ENCODE measurements at places on chromosomes 5 and 9. TPM values are rescaled to one million over a fixed set of nuclear protein-coding genes. Genes with fewer than 3 reads are reported as not detected.

Gene LIFR
- 0.09 TPM for total RNA-seq

Gene IPPK
- total RNA-seq: 9.9 TPM

Gene CD72
- total RNA-seq: 8.7 TPM

Gene KIF12
- total RNA-seq: not detected

Gene RORB
- total RNA-seq: 0.05 TPM

- H3K27ac ChIP-seq: no peak overlapping the region
- H3K36me3 ChIP-seq: peaks cover 2% of the 10 kb centered on the region
- no peaks in the 10 kb centered on the region for H3K27me3 ChIP-seq
- no peak for DNase-seq
- H3K4me3 ChIP-seq: no peak overlapping the region
Observed at GRCh38 chr5:132072528-132072927, 1.1 kb upstream of the CSF2 start.

DNA sequence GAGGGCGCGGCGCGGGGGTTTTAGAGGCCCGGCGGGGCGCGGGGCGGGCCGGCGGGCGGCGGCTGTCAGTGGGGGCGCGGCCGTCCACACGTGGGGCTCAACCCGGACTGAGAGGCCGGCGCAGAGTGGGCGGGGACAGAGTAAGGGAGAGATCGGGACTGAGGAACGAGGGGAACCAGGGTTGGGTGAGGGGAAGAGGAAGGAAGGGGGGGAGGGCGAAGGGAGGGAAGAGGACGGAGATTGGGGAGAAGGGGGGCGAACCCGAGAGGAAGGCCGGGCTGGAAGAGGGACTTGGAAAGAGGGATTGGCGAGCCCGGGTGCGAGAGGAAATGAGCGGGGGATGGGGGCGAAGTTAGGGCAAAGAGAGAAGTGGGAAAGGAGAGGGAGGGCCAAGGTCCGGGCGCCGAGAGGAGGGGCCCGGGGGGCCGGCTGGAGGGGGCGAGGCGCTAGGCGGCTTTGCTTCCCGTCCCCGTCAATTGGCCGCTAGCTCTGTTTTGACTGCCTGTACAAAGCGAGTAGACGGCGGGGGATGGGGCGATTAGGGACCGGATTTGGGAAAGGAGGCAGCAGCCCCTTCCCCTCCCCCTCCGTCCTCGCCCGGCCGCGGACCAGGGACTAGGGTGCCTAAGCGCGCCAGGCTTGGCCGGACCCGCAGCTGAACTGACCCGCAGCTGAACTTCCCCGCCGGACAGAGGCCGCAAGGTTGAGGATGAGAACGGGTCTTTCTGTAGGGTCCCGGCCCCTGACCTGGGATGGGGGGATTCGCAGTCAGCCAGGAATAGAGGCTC, 399 bp upstream of the FBN2 start:
- H3K27ac ChIP-seq: no peak overlapping the region
- no peak overlapping the region for H3K4me3 ChIP-seq
- peaks cover 35% of the 10 kb centered on the region for H3K27me3 ChIP-seq
- peak; percentile 8 for DNase-seq

DNA sequence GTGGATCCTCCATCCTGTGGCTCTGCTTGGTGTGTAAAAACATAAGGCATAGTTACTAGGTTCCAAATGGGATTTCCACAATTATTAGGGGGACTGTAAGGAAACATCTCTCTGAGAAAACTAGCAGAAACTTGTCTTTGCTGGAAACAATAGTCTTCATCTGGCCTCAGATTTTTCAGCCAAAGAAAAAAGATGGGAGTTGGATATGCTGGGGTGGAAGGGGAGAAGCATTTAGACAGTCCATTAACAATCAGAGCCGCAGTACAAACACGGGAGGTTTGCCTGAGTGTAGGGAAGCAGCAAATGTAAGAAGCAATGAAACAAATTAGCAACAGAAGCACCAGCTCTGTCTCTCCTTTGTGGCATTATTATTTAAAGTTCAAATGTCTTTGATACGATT, 402.7 kb upstream of the ZNF608 start:
- no peak overlapping the region for H3K27ac ChIP-seq
- H3K27me3 ChIP-seq: no peaks in the 10 kb centered on the region
- no peaks in the 10 kb centered on the region for H3K36me3 ChIP-seq
- DNase-seq: no peak
- no peak overlapping the region for H3K4me3 ChIP-seq

DNA sequence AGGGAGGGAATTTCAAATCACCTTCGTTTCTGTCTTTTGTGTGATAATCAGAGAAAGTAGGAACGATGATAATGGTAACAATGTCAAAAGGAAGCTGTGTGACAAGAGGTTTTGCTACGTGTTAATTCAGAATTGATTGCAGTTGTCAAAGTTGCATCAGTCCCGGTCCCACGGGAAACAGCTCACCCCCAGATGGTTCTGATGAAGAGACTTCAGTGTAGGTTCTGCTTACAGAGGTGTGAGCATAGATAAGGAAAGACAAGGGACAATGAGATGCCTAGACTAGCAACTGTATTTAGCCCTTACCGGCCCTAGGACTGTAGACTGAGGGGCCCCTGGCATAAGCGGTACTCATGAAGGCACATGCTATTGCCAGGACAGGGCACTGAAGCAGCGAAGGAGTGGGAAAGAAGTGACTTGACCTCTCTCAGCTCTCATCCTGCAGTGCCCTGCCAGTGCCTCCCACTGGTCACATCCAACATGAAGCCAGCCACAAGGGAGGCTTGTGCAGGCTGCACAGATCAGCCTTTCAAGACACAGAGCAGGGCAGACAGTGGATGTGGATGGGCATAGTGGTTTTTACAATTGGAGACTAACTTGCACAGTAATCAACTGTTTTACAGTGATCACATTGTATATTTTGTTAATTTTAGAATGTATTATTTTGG, 21.1 kb downstream of the PDE8B start:
- no peak overlapping the region for H3K4me3 ChIP-seq
- peaks cover 19% of the 10 kb centered on the region for H3K27me3 ChIP-seq
- H3K36me3 ChIP-seq: no peaks in the 10 kb centered on the region
- DNase-seq: no peak
- H3K27ac ChIP-seq: no peak overlapping the region

- no peak for DNase-seq
- H3K27ac ChIP-seq: no peak overlapping the region
- no peaks in the 10 kb centered on the region for H3K36me3 ChIP-seq
Observed at GRCh38 chr5:20369518-20369885, 381.5 kb upstream of the CDH18 start.

DNA sequence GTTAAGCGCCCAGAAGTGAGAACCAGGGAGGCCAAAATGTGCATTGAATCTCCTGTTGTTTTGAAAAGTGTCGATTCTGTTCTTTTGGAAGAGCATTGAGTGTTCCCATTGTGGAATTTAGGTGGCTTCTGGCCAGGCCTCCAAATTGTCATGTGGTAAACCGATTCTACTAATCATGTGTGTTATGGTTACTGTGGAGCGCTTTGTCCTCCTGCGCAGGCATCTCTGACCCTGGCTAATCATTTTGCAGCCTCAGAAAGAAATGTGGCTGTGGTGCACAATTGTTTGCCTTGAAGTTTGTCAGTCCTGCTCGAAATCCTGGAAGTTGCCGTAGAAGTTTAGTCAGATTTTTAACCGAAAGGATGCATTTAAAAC, 121.3 kb downstream of the RASGRF2 start:
- H3K4me1 ChIP-seq: no peaks in the 10 kb centered on the region
- no peak overlapping the region for H3K27ac ChIP-seq
- H3K27me3 ChIP-seq: no peaks in the 10 kb centered on the region
- no peak overlapping the region for H3K4me3 ChIP-seq
- DNase-seq: no peak

GRCh38 chr9:137387114-137387890, 35.7 kb downstream of the EXD3 start:
- no peaks in the 10 kb centered on the region for H3K36me3 ChIP-seq
- H3K27me3 ChIP-seq: no peaks in the 10 kb centered on the region
- peaks cover 11% of the 10 kb centered on the region for H3K4me1 ChIP-seq

DNA sequence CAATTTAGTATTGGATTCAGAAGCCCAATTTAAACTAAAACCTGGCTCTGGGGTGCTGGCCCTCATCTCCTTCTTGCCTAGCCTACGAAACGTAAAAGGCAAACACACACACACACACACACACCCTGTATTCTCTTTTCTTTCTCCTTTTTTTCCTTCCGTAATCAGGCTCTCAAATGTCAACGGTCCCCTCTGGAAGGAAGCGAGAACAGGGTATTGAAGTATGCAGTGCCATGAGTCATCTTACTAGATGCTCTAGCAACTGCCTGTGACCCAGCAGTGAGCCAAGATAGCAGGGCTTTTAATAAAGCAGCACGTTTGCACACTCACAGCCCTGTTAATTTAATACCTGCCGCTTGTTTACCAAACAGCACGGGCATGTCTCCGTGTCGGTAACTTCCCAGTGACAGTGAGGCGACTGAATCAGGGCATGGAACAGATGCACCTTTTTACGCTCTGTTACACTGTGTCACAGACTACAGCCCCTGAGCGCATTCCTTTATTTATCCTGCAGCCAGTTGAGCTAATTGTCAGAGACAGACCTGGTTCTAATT, 243.8 kb downstream of the BNC2 start:
- H3K27ac ChIP-seq: no peak overlapping the region
- H3K27me3 ChIP-seq: peaks cover 2% of the 10 kb centered on the region
- no peak overlapping the region for H3K4me3 ChIP-seq
- DNase-seq: no peak
- H3K4me1 ChIP-seq: no peaks in the 10 kb centered on the region
- no peaks in the 10 kb centered on the region for H3K36me3 ChIP-seq

- no peak overlapping the region for H3K27ac ChIP-seq
- H3K4me1 ChIP-seq: no peaks in the 10 kb centered on the region
- H3K36me3 ChIP-seq: no peaks in the 10 kb centered on the region
- DNase-seq: no peak
- H3K27me3 ChIP-seq: no peaks in the 10 kb centered on the region
Observed at GRCh38 chr5:25119650-25120049, 474.9 kb upstream of the CDH10 start.

DNA sequence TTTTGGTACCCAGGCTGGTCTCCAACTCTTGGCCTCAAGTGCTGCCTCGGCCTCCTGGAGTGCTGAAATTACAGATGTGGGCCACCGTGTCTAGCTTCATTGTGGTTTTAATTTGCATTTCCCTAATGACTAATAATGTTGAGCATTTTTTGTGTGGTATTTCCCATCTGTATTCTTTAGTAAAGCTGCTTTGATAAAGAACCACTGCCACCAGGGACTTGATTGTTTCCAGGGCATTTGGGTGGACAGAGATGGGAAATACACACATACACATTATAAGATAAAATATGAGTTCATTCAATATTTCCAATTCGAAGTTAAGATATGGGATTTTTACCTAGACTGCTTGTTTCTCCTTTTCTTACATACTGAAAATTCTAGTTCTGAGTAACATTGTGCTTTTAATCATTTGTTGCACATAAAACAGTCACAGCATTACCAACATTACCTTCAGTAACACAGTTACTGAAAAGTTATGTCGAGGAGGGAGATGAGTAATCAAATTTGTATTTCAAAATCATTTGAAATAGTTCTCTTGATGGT, 28.9 kb downstream of the HABP4 start:
- DNase-seq: peak; percentile 59
- H3K36me3 ChIP-seq: peaks cover 18% of the 10 kb centered on the region
- H3K27me3 ChIP-seq: no peaks in the 10 kb centered on the region
- H3K4me3 ChIP-seq: no peak overlapping the region

DNA sequence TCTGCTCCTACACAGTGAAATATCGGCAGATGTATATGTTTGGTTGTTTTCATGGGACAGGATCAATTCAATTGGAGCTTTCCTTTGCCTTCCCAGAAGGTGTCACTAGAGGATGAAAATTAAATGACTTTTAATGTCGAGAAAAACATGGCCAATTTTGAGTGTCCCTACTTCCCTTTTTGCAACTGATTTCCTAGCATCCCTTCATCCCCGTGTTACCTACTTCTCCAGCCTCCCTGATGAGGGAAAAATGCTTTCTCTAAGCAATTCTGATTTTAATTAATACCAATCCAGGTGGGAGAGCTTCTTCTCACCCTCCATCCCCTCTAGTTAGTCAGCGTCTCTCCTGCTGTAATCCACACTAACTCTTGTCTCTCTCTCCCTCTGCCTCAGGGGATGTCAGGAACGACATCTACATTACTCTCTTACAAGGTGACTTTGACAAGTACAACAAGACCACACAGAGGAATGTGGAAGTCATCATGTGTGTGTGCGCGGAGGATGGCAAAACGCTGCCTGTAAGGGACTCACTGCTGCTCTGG, 64.9 kb downstream of the DOCK2 start:
- H3K4me1 ChIP-seq: peaks cover 44% of the 10 kb centered on the region
- H3K4me3 ChIP-seq: no peak overlapping the region
- H3K36me3 ChIP-seq: peaks cover 71% of the 10 kb centered on the region
- H3K27me3 ChIP-seq: no peaks in the 10 kb centered on the region

- H3K36me3 ChIP-seq: peaks cover 5% of the 10 kb centered on the region
- H3K4me1 ChIP-seq: peaks cover 24% of the 10 kb centered on the region
- no peaks in the 10 kb centered on the region for H3K27me3 ChIP-seq
- H3K4me3 ChIP-seq: peak overlapping the region; percentile 87
- peak; percentile 41 for DNase-seq
Observed at GRCh38 chr9:128787659-128788058, 606 bp downstream of the TBC1D13 start.

DNA sequence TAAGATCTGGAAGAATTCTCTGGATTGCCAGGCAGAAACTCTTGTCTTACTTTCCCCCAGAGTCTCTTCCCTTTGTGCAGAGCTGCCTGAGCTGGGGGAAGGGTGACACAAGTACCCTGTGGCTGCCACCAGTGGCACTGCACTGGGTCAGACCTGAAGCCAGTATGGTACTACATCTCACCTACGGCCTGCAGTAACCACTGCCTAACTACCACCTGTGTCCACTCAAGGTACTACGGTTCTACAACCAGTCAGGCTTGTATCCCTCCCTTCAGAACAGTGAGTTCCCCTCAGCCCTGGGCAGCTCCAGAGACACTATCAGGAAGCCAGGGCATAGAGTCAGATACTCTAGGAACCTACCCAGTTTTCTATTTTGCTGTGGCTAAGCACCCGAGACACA, 212.0 kb upstream of the POU5F2 start:
- no peaks in the 10 kb centered on the region for H3K27me3 ChIP-seq
- H3K27ac ChIP-seq: no peak overlapping the region
- peaks cover 38% of the 10 kb centered on the region for H3K36me3 ChIP-seq
- H3K4me1 ChIP-seq: no peaks in the 10 kb centered on the region

- H3K4me3 ChIP-seq: no peak overlapping the region
- H3K27me3 ChIP-seq: no peaks in the 10 kb centered on the region
- H3K4me1 ChIP-seq: peaks cover 4% of the 10 kb centered on the region
- no peak overlapping the region for H3K27ac ChIP-seq
- peaks cover 10% of the 10 kb centered on the region for H3K36me3 ChIP-seq
Observed at GRCh38 chr5:37217976-37218375, 31.2 kb downstream of the CPLANE1 start.
